Endothelial cell of umbilical vein (primary cell): ENCODE measurements at places on chromosomes 7 and 10. TPM values are rescaled to one million over a fixed set of nuclear protein-coding genes. Genes with fewer than 3 reads are reported as not detected.

The CCDC71L gene
- 62.5 and 65.2 TPM in 2 replicates for total RNA-seq

The NEUROG3 gene
- not detected in 2 replicates for total RNA-seq

The MOGAT3 gene
- not detected in 2 replicates for total RNA-seq

The SEC61A2 gene
- total RNA-seq = 7.3 and 9.5 TPM in 2 replicates

The SAP25 gene
- total RNA-seq = 2.4 and 3.2 TPM in 2 replicates

The ADAM22 gene
- total RNA-seq = 0.53 and 1.4 TPM in 2 replicates

The ADCYAP1R1 gene
- not detected in 2 replicates for total RNA-seq

The RNF32 gene
- total RNA-seq = not detected in 2 replicates

The HMX3 gene
- total RNA-seq = not detected in 2 replicates

The HOXA1 gene
- 1.5 and 2.4 TPM in 2 replicates for total RNA-seq

The GOT1 gene
- total RNA-seq = 36.3 and 40.7 TPM in 2 replicates

The CNPY1 gene
- total RNA-seq = not detected in 2 replicates

The FLNC gene
- 81.8 and 81.9 TPM in 2 replicates for total RNA-seq

The FAM221A gene
- 6.1 and 8.1 TPM in 2 replicates for total RNA-seq

DNA sequence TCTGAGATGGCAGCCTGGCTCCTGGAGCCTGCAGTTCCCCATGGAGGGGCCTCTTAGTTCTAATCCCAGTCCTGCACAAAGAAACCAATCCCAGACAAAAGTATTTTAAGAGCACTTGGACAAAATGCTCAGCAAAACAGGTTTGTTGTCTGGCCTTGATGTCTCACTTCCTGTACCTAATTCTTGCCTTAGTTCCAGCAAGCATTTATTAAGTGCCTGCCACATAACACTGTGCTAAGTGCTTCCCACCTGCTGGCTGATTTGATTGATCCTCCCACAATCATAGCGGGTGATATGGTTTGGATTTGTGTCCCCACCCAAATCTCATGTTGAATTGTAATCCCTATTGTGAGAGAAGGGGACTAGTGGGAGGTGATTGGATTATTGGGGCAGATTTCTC lies 65.7 kb upstream of the HABP2 start:
- DNase-seq = no peak
- H3K27ac ChIP-seq = no peak overlapping the region
- H3K36me3 ChIP-seq = no peaks in the 10 kb centered on the region
- H3K4me3 ChIP-seq = no peak overlapping the region
- no peaks in the 10 kb centered on the region for H3K27me3 ChIP-seq
- no peaks in the 10 kb centered on the region for H3K4me1 ChIP-seq

GRCh38 chr10:12394241-12395033 lies 45.1 kb downstream of the CAMK1D start:
- no peak overlapping the region for H3K4me3 ChIP-seq
- no peak overlapping the region for H3K27ac ChIP-seq
- no peaks in the 10 kb centered on the region for H3K27me3 ChIP-seq
- H3K4me1 ChIP-seq = no peaks in the 10 kb centered on the region

GRCh38 chr7:81684514-81685269 lies 85.2 kb downstream of the HGF start:
- H3K4me1 ChIP-seq = peaks cover 10% of the 10 kb centered on the region
- no peak overlapping the region for H3K4me3 ChIP-seq
- peak; percentile 96 for DNase-seq
- no peaks in the 10 kb centered on the region for H3K36me3 ChIP-seq
- H3K27ac ChIP-seq = peak overlapping the region; percentile 23

GRCh38 chr10:125011926-125012705 lies 70.2 kb downstream of the ZRANB1 start:
- no peak overlapping the region for H3K4me3 ChIP-seq
- DNase-seq = no peak
- no peak overlapping the region for H3K27ac ChIP-seq
- H3K27me3 ChIP-seq = no peaks in the 10 kb centered on the region
- H3K4me1 ChIP-seq = no peaks in the 10 kb centered on the region

DNA sequence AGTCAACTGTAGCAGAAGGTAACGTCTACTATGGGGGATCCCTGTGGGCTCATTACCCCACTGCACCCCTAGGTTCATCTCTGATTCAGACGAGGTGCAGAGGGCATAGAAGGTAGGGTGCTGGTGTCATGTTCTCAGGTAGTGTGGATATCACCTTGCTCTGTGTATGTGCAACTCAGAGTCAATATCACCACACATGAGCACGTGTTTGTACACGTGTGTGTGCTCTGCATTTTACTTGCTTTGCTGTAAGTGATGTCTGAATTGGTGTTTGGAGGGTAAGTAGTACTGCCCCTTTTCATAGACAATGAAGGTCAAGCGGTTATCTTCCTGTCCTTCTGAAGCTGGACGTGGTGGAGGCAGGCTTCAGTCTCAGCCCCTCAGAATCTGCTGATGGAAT lies 10.4 kb downstream of the DMBT1 start:
- no peaks in the 10 kb centered on the region for H3K4me1 ChIP-seq
- H3K4me3 ChIP-seq = no peak overlapping the region
- H3K36me3 ChIP-seq = no peaks in the 10 kb centered on the region
- no peak overlapping the region for H3K27ac ChIP-seq

DNA sequence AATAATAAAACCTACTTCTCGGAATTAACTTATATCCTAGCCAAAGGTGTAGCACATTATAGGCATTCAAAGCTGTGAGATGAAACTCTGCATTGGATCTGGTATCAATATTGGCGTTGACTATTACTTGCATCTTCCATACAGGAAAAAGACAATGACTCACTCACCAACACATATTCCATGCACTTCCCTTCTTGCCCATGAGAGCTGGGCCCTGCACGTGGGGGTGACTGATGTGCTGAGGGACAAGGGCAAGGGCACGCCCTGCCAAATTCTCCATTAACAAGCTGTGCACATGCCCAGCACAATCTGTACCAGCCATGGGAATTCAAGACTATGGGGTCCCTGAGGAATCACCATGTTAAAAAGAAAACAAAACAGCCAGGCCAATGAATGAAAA lies 188.1 kb upstream of the PDE1C start:
- H3K27me3 ChIP-seq = no peaks in the 10 kb centered on the region
- H3K4me1 ChIP-seq = no peaks in the 10 kb centered on the region
- no peak overlapping the region for H3K4me3 ChIP-seq
- no peak overlapping the region for H3K27ac ChIP-seq

DNA sequence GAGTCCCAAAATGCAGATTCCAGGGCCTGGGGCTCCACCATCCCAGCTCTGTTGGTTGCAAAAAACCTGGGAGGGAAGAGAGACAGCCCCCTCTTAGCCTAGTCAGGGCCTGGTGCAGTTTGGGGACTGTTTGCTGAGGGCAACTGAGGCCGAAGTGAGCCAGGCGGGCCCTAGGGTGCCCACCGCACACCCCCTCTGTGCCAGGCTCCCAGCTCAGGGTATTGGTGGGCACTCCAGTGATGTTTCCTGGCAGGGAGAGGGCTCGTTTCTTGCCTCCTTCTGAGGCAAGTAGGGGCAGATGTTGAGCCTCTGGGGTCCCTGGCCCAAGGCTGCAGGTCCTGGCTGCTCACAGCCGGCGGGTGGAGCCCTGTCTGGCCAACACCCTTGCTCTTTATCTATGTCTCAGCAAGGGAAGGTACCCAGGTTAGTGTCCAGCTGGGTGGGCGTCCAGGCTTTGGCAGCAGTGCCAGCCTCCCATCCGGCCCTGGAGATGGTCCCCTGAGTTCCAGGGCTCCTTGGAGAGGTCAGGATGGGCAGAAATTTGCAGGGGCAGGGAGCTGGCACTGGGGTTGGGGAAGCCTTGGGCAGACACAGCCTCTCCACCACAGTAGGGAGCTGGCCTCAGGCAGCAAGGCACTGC lies 37.8 kb downstream of the KCTD7 start:
- no peaks in the 10 kb centered on the region for H3K36me3 ChIP-seq
- H3K4me3 ChIP-seq = no peak overlapping the region

- no peaks in the 10 kb centered on the region for H3K27me3 ChIP-seq
- H3K4me3 ChIP-seq = no peak overlapping the region
- H3K27ac ChIP-seq = no peak overlapping the region
- H3K36me3 ChIP-seq = no peaks in the 10 kb centered on the region
- H3K4me1 ChIP-seq = no peaks in the 10 kb centered on the region
Measured at GRCh38 chr10:114246679-114247305, 7.7 kb downstream of the VWA2 start.

GRCh38 chr7:46352004-46352954 lies 431.2 kb upstream of the IGFBP3 start:
- H3K4me3 ChIP-seq = no peak overlapping the region
- no peaks in the 10 kb centered on the region for H3K36me3 ChIP-seq
- H3K27me3 ChIP-seq = no peaks in the 10 kb centered on the region
- no peak overlapping the region for H3K27ac ChIP-seq
- DNase-seq = peak; percentile 65

DNA sequence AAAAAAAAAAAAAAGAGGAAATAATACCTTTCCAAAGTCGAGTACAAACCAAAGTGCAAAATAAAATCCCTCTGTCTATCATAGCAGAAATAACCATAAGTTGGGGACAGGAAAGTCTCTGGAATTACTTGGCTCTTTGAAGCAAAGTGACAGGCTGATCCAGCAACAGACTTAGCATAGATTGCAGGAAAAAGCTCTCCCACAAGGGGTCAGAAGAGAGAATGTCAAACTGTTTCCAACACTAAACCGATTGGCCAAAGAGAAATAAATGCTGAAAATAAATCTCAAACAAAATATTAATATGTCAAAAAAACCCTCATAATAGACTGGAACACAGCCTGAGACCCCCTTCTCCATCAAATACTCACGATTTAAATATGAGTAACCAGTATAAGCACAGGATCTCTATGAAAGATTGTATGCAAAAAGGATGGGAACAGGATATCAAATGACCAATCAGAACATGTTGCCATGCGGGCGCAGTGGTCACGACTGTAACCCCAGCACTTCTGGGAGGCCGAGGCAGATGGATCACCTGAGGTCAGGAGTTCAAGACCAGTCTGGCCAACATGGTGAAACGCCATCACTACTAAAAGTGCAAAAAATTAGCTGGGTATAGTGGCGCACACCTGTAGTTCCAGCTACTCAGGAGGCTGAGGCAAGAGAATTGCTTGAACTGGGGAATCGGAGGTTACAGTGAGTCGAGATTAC lies 1000.7 kb upstream of the LRRN3 start:
- peak; percentile 48 for DNase-seq
- no peaks in the 10 kb centered on the region for H3K36me3 ChIP-seq

GRCh38 chr10:14954934-14955333 lies 1.0 kb upstream of the DCLRE1C start:
- no peaks in the 10 kb centered on the region for H3K27me3 ChIP-seq
- H3K4me3 ChIP-seq = no peak overlapping the region
- H3K27ac ChIP-seq = no peak overlapping the region
- no peaks in the 10 kb centered on the region for H3K36me3 ChIP-seq

DNA sequence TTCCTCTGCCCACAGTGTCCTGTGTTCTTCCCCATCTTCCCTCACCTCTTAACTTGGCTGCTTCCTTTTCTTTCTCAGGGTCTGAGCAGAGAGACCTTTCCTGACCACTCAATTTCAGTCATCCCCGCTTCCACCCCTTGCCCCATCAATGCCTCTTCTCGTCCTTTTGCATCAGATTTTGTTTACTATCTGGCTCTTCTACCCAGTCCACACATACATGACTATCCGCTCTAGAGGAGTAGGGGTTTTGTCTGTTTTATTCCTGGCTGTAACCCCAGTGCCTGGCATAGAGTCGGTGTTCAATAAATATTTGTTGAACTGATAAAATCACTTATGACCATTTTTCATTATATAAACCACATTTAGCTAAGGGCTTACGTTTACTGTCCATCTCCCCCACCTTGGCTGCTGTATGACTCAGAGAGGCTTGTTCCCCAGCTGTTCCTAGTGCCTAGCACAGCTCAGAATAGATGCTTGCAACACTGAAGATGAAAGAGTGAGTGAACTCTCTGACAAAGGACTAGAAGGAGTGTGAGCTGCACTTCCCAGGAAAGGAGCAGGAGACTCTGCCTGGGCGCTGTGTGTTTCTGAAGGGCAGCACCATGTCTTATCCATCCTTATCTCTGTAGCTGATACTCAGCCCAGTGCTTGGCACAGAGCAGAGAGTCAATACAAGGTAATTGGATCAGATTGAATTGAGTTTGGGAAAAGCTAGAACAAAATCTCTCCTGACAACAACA lies 21.9 kb downstream of the ARID5B start:
- no peak overlapping the region for H3K27ac ChIP-seq
- H3K4me1 ChIP-seq = no peaks in the 10 kb centered on the region
- no peaks in the 10 kb centered on the region for H3K36me3 ChIP-seq
- no peak for DNase-seq

GRCh38 chr7:104936546-104936945 lies 77.5 kb upstream of the KMT2E start:
- no peaks in the 10 kb centered on the region for H3K27me3 ChIP-seq
- no peaks in the 10 kb centered on the region for H3K36me3 ChIP-seq
- no peak overlapping the region for H3K4me3 ChIP-seq
- H3K27ac ChIP-seq = no peak overlapping the region
- peaks cover 3% of the 10 kb centered on the region for H3K4me1 ChIP-seq

GRCh38 chr10:132814469-132814856 lies 28.5 kb upstream of the NKX6-2 start:
- H3K4me3 ChIP-seq = no peak overlapping the region
- H3K36me3 ChIP-seq = no peaks in the 10 kb centered on the region
- DNase-seq = no peak
- no peaks in the 10 kb centered on the region for H3K27me3 ChIP-seq
- H3K4me1 ChIP-seq = no peaks in the 10 kb centered on the region

DNA sequence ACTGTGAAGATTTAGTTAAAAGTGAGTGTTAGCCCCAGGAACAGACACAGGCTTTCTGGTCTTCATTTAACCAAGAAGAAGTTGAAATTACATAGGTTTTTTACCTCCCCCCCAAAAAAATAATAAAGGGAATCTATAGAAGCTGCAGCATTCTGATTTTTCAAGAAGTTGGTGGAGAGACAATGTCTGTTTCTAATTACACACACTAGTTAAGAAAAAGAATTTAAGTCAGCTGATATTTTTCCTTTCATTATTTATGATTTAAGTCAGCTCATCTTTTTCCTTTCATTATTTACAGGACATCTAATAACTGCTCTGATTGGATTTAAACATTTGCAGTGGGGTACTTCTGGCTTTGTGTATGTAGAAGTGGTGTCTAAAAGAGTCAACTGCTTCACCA lies 201.4 kb upstream of the NRP1 start:
- H3K4me3 ChIP-seq = no peak overlapping the region
- no peaks in the 10 kb centered on the region for H3K36me3 ChIP-seq
- H3K27ac ChIP-seq = no peak overlapping the region
- peaks cover 2% of the 10 kb centered on the region for H3K4me1 ChIP-seq
- no peak for DNase-seq
- H3K27me3 ChIP-seq = peaks cover 3% of the 10 kb centered on the region

DNA sequence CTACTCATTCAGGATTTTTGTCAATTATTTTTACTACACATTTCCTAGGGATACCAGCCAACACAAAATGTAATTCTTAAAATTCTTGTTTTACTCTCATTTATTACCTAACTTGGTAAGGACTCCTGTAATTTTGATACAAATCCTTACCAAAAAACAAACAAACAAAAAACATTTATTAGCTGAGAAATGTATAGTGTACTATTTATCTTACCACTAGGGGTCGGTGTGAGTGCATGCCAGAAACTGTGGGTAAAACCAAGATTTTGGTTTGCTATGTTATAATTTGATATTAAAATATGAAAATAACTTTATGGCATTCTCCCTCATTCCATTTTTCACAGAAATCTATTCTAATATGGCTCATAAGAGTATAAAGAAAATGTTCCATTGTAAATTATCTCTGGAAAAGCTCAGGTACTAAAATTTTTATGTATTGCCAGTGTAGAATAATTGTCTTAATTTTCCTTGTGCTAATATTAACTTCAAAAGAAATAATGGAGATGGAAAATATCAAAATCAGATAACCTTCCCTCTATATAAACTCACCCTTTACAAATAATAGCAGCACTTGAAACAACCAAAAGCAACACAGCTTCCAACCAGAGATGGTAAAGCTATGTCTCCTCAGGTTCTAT lies 290.8 kb upstream of the PCDH15 start:
- H3K27ac ChIP-seq = no peak overlapping the region
- peak; percentile 21 for DNase-seq
- no peaks in the 10 kb centered on the region for H3K4me1 ChIP-seq
- H3K27me3 ChIP-seq = no peaks in the 10 kb centered on the region

GRCh38 chr10:76112826-76113150 lies 681.4 kb downstream of the LRMDA start:
- H3K27me3 ChIP-seq = no peaks in the 10 kb centered on the region
- no peaks in the 10 kb centered on the region for H3K4me1 ChIP-seq
- no peak overlapping the region for H3K27ac ChIP-seq
- H3K36me3 ChIP-seq = no peaks in the 10 kb centered on the region
